Chondrocyte (in vitro differentiated cells): ENCODE measurements at places on chromosomes 3 and 15. TPM values are rescaled to one million over a fixed set of nuclear protein-coding genes. Genes with fewer than 3 reads are reported as not detected.

DNA sequence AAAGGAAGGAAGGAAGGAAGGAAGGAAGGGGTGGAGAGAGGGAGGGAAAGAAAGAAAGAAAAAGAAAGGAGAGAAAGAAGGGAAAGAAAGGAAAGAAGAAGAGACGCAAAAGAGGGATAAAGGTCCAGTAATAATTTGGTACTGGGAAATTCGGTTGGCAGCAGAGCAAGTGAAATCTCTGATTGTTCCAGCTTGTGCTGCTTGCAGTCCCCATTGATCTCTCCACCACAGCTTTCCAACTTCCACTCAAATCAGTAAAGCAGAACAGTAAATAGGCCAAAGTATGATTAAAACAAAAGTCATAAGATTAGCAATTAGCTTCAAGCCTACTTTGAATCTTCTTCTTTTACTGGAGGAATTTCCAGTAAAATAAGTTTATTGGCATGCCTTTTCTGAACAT, 357.2 kb downstream of the ROBO1 start:
- peaks cover 19% of the 10 kb centered on the region for H3K4me1 ChIP-seq
- no peak overlapping the region for H3K27ac ChIP-seq
- no peak overlapping the region for H3K4me3 ChIP-seq
- H3K27me3 ChIP-seq = no peaks in the 10 kb centered on the region

- no peak overlapping the region for H3K27ac ChIP-seq
- H3K4me1 ChIP-seq = peaks cover 10% of the 10 kb centered on the region
- DNase-seq = no peak
- no peaks in the 10 kb centered on the region for H3K27me3 ChIP-seq
- H3K4me3 ChIP-seq = no peak overlapping the region
- H3K36me3 ChIP-seq = peaks cover 3% of the 10 kb centered on the region
Observed at GRCh38 chr3:17931131-17931530, 188.7 kb upstream of the TBC1D5 start.

- no peak for DNase-seq
- H3K27ac ChIP-seq = peak overlapping the region; percentile 49
- H3K27me3 ChIP-seq = no peaks in the 10 kb centered on the region
Observed at GRCh38 chr3:197811343-197811742, 20.3 kb downstream of the LRCH3 start.

GRCh38 chr15:81491414-81492096, 117.5 kb upstream of the TMC3 start:
- H3K36me3 ChIP-seq = no peaks in the 10 kb centered on the region
- H3K27me3 ChIP-seq = no peaks in the 10 kb centered on the region
- no peaks in the 10 kb centered on the region for H3K4me1 ChIP-seq
- no peak overlapping the region for H3K4me3 ChIP-seq
- DNase-seq = no peak

DNA sequence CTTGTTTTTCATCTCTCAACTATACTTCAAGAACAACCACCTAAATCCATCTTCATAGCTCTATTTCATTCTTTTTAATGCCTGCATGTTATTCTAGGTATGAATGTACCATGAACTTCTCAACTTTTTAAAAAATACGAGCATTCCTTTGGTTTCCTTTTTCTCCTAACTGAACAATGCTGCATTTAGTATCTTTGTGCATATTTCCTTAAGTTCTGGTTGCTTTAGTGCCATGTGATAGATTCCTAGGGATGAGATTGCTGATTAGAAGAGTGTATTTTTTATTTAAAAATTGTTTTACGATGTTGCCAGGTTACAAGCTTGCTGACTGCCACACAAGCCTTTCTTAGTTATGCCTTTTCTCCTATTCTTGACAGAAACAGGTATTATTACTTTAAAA, 34.7 kb downstream of the PEX5L start:
- no peak overlapping the region for H3K27ac ChIP-seq
- no peak overlapping the region for H3K4me3 ChIP-seq
- H3K4me1 ChIP-seq = no peaks in the 10 kb centered on the region
- H3K27me3 ChIP-seq = no peaks in the 10 kb centered on the region

- no peak overlapping the region for H3K4me3 ChIP-seq
- peaks cover 1% of the 10 kb centered on the region for H3K36me3 ChIP-seq
- peak overlapping the region; percentile 59 for H3K27ac ChIP-seq
- H3K27me3 ChIP-seq = no peaks in the 10 kb centered on the region
- DNase-seq = no peak
- peaks cover 44% of the 10 kb centered on the region for H3K4me1 ChIP-seq
Observed at GRCh38 chr3:126996905-126997304, 14.0 kb downstream of the PLXNA1 start.

DNA sequence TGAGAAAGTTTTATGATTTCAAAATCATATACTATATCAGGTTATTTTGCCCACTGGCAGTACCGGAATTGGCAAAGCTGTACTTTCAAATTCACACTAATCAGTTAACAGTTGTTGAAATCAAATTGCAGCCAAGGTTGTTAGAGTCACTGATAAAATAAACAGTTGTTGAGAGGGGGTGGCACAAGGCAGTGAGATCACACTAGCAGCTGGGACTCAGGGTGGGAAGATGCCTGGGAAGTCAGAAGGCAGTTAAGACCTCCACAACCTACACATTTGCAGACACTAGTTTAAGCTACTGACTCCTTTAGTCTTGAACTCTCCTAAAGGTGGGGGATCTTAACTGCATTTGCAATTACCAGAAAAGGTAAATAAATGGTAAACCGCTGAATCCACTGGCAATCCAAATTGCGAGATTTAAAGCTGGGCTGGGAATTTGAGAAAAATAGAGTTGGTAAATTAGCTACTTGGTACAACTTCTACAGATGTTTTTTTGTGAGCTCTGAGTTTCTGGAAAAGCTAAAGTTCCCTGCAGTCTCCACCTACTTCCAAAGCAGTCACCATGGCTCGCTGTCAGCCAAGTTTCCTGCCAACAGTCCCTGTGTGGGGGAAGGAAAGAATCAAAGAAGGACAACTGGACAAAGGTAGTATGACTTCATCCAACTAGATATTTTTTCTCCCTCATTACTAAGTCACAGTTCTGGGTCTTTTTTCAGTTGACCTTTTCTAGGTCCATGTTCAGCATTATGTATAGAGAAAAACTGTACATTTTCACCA, 105.7 kb downstream of the ZNF385D start:
- peaks cover 6% of the 10 kb centered on the region for H3K4me1 ChIP-seq
- no peak overlapping the region for H3K27ac ChIP-seq
- no peak overlapping the region for H3K4me3 ChIP-seq
- no peaks in the 10 kb centered on the region for H3K36me3 ChIP-seq
- peaks cover 7% of the 10 kb centered on the region for H3K27me3 ChIP-seq
- DNase-seq = no peak

DNA sequence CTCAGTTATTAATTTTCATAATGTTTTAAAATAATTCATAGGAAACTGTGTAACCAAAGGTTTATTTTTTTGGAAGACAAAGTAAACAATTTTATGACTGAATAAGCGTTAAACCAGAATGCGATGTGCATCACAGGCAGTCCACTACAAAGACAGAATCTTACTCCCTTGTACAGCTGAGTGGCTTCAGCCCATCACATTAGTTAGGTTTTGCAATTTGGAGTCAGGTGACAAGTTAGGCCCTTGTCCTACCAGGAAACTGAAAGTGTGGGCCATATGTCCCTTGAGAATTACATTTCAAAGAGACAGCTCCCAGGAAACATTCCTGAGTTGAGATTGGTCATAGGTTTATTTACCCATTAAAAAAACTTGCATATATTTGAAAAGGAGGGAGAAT, 156.3 kb downstream of the MEX3B start:
- peak overlapping the region; percentile 95 for H3K27ac ChIP-seq
- no peaks in the 10 kb centered on the region for H3K27me3 ChIP-seq
- peaks cover 67% of the 10 kb centered on the region for H3K4me1 ChIP-seq
- H3K36me3 ChIP-seq = peaks cover 1% of the 10 kb centered on the region
- no peak overlapping the region for H3K4me3 ChIP-seq
- DNase-seq = no peak

GRCh38 chr3:53694666-53695323, 151.4 kb downstream of the CHDH start:
- H3K4me1 ChIP-seq = no peaks in the 10 kb centered on the region
- no peaks in the 10 kb centered on the region for H3K36me3 ChIP-seq
- no peak overlapping the region for H3K4me3 ChIP-seq
- DNase-seq = no peak
- H3K27me3 ChIP-seq = peaks cover 37% of the 10 kb centered on the region

- H3K27ac ChIP-seq = no peak overlapping the region
- no peak for DNase-seq
- H3K4me3 ChIP-seq = no peak overlapping the region
- peaks cover 3% of the 10 kb centered on the region for H3K4me1 ChIP-seq
- H3K36me3 ChIP-seq = no peaks in the 10 kb centered on the region
- H3K27me3 ChIP-seq = no peaks in the 10 kb centered on the region
Observed at GRCh38 chr15:101014921-101015841, 96.0 kb downstream of the LRRK1 start.

GRCh38 chr3:40715551-40715950, 190.8 kb downstream of the ZNF621 start:
- H3K4me1 ChIP-seq = peaks cover 7% of the 10 kb centered on the region
- H3K27ac ChIP-seq = no peak overlapping the region
- DNase-seq = no peak
- peaks cover 3% of the 10 kb centered on the region for H3K36me3 ChIP-seq
- H3K27me3 ChIP-seq = peaks cover 3% of the 10 kb centered on the region

- H3K36me3 ChIP-seq = no peaks in the 10 kb centered on the region
- H3K27ac ChIP-seq = peak overlapping the region; percentile 80
Observed at GRCh38 chr15:36029606-36030210, 483.7 kb upstream of the DPH6 start.

DNA sequence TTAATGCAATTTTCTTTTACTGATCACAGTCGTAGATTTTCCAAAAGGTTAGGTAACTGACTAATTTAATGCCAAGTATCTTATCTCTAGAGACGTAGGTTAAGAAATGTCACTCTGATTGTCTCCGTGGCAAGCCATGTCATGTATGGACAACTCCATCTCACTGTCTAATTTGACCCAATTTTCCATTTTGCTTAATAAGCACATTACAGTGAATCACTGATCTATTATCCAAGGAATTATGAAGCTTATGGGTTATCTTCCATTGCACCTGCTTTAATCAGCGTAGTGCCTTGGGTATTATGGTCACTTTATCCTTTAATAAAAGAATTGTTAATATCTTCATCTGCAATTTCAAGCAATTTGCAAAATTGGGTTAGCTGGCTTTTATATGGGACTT, 557.4 kb upstream of the ROBO2 start:
- no peak for DNase-seq
- H3K27me3 ChIP-seq = no peaks in the 10 kb centered on the region
- H3K4me1 ChIP-seq = no peaks in the 10 kb centered on the region
- no peak overlapping the region for H3K27ac ChIP-seq
- H3K4me3 ChIP-seq = no peak overlapping the region

GRCh38 chr3:188900421-188900951, 271.3 kb upstream of the TPRG1 start:
- no peak for DNase-seq
- H3K4me3 ChIP-seq = no peak overlapping the region
- H3K4me1 ChIP-seq = peaks cover 50% of the 10 kb centered on the region
- H3K27ac ChIP-seq = peak overlapping the region; percentile 75
- peaks cover 14% of the 10 kb centered on the region for H3K36me3 ChIP-seq

DNA sequence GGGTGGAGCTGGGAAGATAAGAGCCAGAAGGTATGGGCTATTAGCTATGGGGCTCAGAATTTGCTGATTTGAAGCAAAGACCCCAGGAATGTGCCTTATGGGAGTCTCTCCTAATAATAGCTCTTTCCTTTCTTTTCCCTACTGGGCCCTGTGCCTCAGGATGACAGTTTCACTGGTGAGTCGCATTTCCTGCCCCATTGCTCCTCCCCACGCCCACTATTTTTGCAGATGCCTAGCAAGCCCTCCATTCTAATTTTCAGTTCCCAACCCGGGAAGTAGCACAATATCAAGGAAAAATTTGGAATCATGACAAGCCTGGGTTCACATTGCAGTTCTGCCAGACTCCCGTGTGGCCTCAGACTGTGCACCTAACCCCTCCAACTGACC, 583 bp downstream of the IL17RE start:
- H3K4me1 ChIP-seq = peaks cover 32% of the 10 kb centered on the region
- peak overlapping the region; percentile 81 for H3K27ac ChIP-seq
- DNase-seq = no peak
- H3K36me3 ChIP-seq = no peaks in the 10 kb centered on the region

DNA sequence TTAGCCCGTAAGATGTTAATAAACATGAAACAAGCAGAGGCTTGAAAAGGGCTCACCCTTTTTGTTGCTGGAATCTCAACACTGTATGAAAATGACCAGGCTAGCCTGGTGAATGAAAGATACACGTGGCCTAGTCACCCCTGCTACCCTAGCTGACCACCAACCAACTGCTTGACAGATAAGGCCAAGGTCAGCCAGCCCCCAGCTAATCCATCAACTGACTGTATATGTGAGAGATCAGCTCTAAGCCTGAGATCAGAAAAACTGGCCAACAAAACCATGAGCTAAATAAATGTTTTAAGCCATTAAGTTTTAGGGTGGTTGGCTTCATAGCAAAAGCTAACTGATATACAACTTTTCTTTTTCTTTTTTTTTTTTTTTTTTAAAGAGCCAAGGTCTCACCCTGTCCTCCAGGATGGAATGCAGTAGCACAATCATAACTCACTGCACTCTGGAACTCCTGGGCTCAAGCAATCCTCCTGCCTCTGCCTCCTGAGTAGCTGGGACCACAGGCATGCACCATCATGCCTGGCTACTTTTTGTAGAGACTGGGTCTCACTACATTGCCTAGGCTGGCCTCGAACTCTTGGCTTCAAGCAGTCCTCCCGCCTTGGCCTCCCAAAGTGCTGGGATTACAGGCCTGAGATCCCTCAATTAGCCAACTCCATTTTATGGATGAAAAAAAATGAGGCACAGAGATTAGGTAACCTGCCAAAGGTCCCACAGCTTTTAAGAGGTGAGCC, 34.6 kb downstream of the SH3BP5 start:
- H3K4me3 ChIP-seq = no peak overlapping the region
- H3K4me1 ChIP-seq = peaks cover 11% of the 10 kb centered on the region
- peaks cover 4% of the 10 kb centered on the region for H3K36me3 ChIP-seq
- DNase-seq = no peak
- H3K27ac ChIP-seq = no peak overlapping the region

DNA sequence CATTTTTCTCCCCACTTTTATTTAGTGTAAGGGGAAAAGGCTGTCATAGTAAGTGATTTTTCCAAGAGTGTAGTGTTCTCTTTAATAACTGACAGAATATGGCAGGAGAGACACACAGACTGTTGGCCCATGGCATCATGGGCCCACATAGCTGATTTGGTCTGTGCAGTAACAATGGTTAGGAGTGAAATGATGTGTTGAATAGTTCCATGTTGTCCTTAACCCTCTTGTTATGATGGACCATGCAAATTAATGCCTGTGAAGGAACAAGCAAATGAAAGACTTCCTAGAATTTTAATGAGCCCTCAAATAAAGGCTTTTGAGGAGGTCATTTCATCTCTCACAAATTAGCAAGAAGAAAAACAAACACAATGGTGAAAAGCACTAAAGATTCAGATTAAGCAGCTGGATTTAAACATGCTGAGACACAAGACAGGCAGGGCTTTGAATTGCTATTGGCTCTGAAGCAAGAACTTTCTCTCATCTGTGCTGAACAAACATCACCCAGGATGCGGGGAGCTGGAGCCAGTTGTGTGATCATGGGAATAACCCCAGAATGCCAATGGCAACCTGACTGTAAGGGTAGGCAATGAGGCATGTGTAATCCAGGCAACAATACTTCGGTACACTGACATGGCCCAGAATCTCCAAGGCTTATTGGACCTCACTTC, 136.7 kb upstream of the VEPH1 start:
- no peak overlapping the region for H3K4me3 ChIP-seq
- no peak overlapping the region for H3K27ac ChIP-seq
- peaks cover 39% of the 10 kb centered on the region for H3K27me3 ChIP-seq
- H3K4me1 ChIP-seq = no peaks in the 10 kb centered on the region
- no peak for DNase-seq

The ARHGEF26 gene
- 3.2 to 6.0 TPM (median 3.5 TPM) in 3 replicates for total RNA-seq

The SLC22A13 gene
- 0.62 to 2.9 TPM (median 0.97 TPM) in 3 replicates for total RNA-seq

The ZNF385D gene
- 1.1 to 22.3 TPM (median 1.2 TPM) in 3 replicates for total RNA-seq
